ENCODE measurements at places on chromosomes 4 and X.

GRCh38 chr4:88752076-88752463, 54.4 kb upstream of the NAP1L5 start:
- no peak for DNase-seq

DNA sequence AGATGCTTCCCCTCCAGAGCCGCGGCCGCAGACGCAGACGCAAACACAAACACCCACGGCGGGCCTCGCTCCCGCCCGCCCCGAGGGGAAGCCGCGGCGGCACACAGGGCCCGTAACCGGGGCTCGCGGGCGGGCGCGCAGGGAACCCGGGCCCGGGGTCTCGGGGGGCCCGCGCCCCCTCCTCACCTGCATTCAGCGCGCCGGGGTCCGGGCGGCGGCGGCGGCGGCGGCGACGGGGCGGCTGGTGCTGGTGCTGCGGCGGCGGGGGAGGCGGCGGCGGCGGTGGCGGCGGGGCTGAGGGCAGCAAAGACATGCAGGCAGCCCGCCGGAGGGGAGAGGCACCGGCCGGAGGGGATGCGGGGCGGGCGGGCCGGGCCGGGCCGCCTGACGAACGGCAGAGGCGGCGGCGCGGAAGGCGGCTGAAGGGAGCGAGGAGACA, 255 bp upstream of the CNOT6L start:
- DNase-seq = no peak

DNA sequence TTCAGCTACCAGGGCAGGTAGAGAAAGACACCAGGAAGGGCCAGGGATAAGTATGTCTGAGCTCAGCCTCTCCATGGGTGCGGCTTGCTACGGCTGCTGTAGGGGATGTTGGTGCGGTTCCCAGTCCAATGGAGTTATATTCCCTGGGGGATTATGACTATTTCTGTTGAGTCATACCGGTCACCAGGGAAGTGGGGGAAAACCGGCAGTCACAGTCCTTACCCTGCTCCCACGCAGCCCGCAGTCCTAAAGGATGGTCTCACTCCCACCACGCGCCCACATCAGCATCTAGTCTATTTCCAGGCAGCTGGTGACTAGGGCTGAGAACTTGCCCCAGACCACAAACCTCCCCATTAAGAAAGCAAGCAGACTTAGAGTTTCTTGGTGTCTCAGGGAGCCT, 191.6 kb downstream of the VEGFC start:
- no peak for DNase-seq

DNA sequence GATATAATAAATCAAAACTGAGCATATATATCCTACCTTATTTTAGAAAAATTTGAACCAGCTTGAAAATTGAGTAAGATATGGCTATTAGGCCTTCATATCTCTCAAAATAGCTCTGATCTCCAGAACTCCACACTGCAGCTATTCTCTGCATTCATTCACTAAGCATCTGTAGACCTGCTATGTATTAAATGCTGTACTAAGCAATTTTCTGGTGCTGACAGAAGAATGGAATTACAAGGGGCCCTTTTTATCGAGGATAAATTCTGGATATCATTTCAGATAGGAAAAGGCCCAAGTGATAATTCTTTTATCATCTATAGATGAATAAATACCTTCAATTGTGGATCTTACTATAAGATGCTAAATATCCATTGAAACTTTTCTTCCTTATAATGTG, 1.9 kb downstream of the THAP6 start:
- no peak for DNase-seq

DNA sequence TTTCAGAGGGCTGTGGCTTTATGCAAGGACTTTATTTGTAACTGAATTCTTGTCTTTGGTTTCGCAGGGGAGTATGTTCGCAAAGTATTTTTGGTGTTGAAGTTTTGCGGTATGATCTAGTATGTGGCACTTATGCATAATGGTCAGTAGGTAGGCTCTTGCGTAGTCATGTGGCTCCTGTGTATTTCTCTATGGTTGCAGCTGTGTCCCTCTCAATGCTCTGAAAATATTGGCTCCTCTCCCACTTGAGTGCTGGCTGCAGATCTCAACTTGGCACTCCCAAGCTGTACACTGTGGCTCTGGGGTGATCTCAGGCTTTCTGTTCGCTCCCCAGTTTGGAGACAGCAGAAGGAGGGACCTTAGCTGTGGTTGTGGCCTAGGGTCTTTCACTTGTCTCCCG, 24.8 kb downstream of the ARMCX5 start:
- no peak for DNase-seq

GRCh38 chrX:23926015-23926414, 18.2 kb downstream of the CXorf58 start:
- no peak for DNase-seq

- DNase-seq = no peak
Measured at GRCh38 chrX:74546984-74547383, 67.4 kb downstream of the RLIM start.

- no peak for DNase-seq
Measured at GRCh38 chrX:462853-463252, 76.1 kb upstream of the PPP2R3B start.

- no peak for DNase-seq
Measured at GRCh38 chrX:28625223-28625622, 38.0 kb downstream of the IL1RAPL1 start.

GRCh38 chr4:147833254-147833653, 101.4 kb downstream of the ARHGAP10 start:
- DNase-seq = no peak

- no peak for DNase-seq
Measured at GRCh38 chrX:22194660-22194945, 78.1 kb upstream of the CBLL2 start.

- no peak for DNase-seq
Measured at GRCh38 chrX:312621-313331, 5.8 kb downstream of the GTPBP6 start.

- no peak for DNase-seq
Measured at GRCh38 chr4:8568068-8568668, 12.0 kb upstream of the GPR78 start.

Measured in left renal cortex interstitium (tissue), 4 donors.